ENCODE measurements at places on chromosomes 7 and 10.

DNA sequence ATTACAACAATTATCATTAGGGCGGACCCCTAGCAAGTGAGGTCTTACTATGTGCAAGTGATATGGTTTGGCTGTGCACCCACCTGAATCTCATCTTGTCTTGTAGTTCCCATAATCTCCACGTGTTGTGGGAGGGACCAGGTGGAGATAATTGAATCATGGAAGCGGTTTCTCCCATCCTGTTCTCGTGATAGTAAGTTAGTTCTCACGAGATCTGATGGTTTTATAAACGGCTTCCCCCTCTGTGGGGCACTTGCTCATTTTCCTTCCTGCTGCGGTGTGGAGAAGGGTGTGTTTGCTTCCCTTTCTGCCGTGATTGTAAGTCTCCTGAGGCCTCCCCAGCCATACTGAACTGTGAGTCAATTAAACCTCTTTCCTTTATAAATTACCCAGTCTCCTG is 96.1 kb upstream of the CDK6 start:
- DNase-seq: no peak

- DNase-seq: no peak
Measured at GRCh38 chr10:117443686-117444041, 68.4 kb upstream of the PDZD8 start.

GRCh38 chr7:40299097-40299496 is 164.3 kb downstream of the SUGCT start:
- no peak for DNase-seq

- peak; percentile 48 for DNase-seq
Measured at GRCh38 chr7:100472854-100473499, 6.0 kb downstream of the TSC22D4 start.

- no peak for DNase-seq
Measured at GRCh38 chr7:141558544-141559183, 7.5 kb downstream of the AGK start.

- DNase-seq: peak; percentile 28
Measured at GRCh38 chr10:117352724-117353123, 22.5 kb downstream of the PDZD8 start.

- no peak for DNase-seq
Measured at GRCh38 chr10:89302625-89303024, 779 bp downstream of the IFIT2 start.

DNA sequence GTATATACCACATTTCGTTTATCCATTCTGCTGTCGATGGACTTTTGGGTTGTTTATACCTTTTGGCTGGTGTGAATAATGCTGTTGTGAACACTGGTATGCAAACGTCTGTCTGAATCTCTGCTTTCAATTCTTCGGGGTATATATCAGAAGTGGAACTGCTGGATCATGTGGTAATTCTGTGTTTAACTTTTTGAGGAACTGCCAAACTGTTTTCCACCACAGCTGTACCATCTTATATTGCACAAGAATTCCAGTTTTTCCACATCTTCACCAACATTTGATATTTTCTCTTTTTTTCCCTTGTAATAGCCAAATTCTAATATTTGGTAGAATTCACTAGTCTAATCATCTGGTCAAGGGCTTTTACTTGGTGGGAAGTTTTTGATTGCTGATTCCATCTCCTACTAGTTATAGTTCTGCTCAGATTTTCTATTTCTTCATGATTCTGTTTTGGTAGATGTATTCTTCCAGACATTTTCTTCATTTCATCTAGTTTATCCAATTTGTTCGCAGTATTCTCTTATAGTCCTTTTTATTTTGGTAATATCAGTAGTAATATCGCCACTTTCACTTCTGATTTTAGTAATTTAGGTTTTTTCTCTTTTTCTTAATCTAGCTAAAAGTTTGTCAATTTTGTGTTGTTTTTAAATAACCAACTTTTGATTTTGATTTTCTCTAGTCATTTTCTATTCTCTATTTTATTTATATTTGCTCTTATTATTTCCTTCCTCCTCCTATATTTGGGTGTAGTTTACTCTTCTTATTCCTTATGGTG is 271.2 kb downstream of the ZEB1 start:
- DNase-seq: no peak

GRCh38 chr7:129640400-129640799 is 28.9 kb downstream of the NRF1 start:
- DNase-seq: no peak

- peak; percentile 77 for DNase-seq
Measured at GRCh38 chr10:124917428-124918190, 24.3 kb upstream of the ZRANB1 start.

DNA sequence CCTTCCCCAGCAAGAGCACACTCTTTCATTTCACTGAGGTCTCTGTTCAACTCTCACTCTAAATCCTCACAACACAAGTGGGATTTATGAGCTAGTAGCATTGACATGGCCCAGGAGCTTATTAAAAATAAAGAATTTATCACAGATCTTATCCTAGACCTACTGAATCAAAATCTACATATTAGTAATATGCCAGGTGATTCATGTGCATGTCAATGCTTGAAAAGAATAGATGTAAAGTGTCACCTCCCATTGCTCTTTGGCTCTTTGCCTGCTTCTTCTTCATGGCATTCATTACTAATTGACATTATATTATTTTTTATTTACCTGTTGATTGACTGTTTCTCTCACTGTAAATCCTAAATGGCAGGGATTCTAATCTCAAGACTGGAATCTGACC is 459.2 kb upstream of the LRRTM3 start:
- no peak for DNase-seq

GRCh38 chr7:92835851-92836488 is 403 bp downstream of the CDK6 start:
- peak; percentile 69 for DNase-seq

GRCh38 chr7:3159445-3159844 is 115.8 kb upstream of the CARD11 start:
- no peak for DNase-seq

DNA sequence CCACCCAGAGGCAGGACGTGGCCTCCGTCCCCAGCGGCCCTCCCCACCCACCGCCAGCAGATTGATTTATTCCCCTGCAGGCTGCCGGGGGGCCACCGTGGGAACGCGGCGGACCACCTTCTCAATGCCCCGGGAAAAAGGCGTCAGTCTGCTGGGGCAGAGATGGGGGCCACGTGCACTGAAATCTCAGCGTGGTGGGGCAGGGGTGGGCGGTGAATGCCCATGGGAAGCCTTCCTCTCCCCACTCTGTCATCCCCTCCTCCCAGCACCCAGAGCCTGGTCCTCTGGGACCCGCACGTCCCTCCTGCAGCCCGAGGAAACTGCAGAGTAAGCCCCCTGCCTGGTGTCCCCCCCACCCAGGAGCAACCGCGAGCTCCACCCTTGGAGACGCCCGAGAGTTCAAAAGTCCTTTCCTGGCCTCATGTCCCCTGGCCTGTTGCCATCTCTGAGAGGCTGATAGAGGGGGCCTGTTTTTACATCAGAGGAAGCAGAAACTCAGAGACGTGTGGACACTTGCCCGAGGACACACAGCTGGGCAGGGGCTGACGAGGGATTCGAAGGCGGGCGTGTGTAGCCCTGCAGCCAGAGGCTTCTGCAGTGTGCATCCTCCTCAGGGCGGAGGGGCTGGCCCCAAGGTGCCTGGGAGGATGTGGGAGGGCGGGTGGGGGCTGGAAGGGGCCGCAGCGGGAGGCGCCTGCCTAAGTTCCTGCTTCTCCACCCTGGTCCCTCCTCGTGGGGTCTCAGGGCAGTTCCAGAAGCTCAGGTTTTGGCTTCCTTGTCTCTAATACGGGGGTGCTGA is 21.8 kb downstream of the UNCX start:
- DNase-seq: no peak

All from erythroblast (primary cell).